ENCODE measurements at places on chromosomes 16 and 17.

DNA sequence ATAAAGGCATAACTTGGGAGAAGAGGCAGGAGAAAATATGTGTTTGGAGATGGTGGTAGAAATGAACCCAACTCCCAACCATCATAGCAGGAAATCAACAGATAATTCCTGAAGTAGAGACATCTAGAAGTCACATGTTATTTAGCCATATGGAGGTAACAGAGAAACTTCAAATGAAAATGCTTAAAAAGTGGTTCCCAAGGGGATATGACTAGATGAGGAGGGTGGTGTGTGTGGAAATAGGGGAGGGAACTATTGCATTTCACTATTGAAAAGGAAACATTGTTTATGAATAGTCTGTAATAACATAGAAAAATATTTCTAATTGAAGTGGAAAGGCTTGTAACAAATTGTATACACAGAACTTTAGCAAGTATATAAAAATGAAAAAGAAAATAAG lies 412.0 kb downstream of the SHISA9 start:
- DNase-seq, result no peak

DNA sequence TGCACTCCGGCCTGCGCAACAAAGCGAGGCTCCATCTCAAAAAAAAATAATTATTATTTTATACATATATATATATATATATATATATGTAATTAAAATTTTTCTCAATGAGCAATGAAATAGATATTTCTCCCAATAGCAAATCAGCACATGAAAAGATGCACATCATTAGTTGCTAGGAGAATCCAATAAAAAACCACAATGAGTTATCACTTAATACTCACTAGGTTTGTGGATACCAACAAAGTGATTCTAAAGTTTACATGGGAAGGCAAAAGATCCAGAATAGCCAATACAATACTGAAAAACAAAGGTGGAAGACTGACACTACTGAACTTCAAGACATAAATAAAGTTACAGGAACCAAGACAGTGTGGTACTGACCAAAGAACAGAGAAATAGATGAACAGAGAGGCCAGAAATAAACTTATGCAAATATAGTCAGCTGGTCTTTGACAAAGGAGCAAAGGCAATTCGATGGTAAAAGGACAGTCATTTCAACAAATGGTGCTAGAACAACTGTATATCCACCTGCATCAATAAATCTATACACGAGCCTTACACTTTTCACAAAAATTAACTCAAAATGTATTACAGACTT lies 13.6 kb downstream of the SMG6 start:
- no peak for DNase-seq

DNA sequence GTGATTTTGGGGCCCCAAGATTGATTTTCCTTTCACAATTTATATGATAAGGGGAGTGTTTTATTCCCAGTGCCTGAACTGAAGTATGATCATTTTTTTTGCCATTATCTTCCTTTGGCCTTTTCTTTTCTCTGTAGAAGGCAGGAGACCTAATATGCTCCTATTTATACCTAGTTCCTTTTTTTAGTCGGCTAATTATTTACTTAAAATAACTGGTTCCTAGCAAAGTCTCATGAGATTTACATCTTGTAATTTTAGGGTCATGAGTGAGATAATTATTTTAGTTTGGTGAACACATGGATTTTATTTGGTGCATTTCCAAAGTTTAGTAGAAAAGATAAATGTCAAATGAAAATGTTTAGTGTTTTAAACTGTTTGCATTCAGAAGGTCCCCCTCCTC lies 24.8 kb downstream of the SEC14L1 start:
- DNase-seq, result no peak

- no peak for DNase-seq
Observed at GRCh38 chr17:34622862-34623623, 43.7 kb downstream of the TMEM132E start.

DNA sequence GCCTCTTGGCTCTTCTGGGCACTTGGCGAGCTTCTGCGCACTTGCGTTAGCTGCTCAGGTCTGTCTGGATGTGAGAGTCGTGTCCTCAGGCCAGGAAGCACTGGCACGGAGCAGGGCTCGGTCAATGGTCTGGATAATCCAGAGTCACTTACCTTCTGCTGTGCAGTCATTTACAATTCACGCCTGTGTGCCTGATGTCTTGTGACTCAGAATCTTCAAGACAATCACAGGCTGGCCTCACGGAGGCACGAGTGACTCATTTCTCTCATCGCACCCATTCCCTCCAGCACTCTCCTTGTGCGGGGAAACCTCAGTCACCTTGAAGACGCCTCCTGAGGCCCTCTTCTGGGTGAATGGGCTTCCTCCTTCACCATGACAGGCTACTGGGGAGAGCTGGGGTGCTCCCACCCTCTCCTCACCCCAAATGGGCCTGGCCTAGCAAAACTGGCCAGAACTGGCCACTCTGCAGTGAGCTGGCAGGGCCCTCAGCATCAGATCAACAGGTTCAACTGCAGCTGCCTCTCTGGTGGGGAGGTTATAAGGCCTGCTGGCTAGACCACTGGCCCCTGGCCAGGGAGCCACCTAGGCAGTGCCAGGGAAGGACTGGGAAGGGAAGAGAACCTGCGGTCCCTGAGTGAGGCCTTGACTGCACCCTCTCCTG lies 1.9 kb upstream of the CAPN15 start:
- DNase-seq, result peak; percentile 85

GRCh38 chr16:79286646-79287423 lies 313.7 kb downstream of the MAF start:
- peak; percentile 45 for DNase-seq

- DNase-seq, result no peak
Observed at GRCh38 chr17:16301963-16302855, 51.1 kb downstream of the CENPV start.

- no peak for DNase-seq
Observed at GRCh38 chr16:86018487-86018886, 119.5 kb downstream of the IRF8 start.

DNA sequence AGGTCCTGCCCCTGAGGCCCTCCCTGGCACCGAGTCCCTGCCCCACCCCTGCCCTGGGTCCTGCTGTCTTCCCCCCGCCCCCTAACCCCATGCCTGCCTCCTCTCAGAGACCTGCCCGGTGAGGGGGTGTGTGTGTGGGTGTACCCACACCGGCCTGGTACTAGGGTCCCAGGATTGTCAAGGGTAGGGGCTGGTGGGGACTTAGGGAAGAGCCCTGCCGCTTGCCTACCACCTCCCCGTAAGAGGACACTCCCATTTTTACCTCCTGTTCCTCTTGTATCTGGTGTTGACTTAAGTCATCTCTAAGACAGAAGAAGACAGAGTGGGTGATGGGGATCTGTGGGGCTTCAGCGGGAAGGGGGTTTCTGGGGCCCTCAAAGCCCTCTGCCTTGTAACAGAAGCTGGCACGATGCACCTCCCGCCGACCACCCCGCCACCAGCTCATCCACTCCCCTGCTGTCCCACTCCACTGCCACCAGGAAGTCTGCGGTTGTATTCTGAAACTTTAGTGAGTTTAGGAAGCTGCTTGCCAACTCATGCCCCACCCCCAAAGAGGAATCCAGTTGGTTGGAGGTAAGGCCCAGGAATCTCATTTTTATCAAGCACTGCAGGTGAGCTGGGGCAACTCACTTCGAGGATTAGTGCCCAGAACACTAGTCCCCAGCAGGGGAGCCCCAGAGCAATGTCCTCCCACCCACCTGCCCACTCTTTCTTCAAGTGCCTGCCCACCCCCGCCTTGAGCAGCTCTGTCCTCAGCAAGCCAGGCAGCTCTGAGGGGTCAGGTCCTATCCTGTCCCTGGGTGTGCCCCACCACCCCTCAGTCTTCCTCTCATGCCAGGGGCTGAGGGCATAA lies 5.6 kb downstream of the SPATA32 start:
- DNase-seq, result peak; percentile 26

- DNase-seq, result no peak
Observed at GRCh38 chr16:82993415-82993814, 366.6 kb downstream of the CDH13 start.

DNA sequence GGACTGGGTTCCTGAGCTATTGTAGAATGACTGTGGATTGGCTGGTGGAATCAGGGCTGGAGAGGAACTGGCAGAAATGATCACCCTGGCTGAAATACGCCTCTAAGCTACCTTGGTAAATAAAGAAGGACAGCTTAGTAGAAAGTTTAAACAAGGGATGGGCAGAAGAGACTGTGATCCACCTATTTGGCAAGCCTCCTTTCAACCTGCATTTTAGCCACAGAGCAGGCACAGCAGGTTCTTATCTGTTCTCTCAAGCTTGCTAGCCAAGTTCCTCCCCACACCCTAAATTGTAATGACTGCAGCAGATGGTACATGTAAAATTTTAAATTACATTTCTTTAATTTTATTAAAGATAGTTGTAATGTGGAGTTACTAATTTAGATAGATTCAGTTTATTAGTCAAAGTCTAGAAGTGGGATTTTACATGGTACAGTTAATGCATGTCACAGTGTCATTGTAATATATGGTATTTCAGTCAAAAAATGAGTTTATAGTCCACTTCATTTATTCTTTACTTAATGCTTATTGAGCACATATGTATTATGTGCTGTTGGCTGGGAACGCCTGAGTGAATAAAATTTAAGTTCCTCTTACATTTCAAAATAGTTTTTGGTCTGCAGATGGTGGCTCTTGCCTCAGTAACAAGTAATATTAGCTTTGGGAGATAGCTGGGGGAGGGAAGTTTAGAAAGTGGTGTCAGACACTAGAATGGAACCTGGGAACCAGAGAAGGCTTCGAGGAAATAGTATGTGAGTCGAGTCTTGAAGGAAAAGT lies 11.2 kb downstream of the EPN2 start:
- DNase-seq, result no peak

DNA sequence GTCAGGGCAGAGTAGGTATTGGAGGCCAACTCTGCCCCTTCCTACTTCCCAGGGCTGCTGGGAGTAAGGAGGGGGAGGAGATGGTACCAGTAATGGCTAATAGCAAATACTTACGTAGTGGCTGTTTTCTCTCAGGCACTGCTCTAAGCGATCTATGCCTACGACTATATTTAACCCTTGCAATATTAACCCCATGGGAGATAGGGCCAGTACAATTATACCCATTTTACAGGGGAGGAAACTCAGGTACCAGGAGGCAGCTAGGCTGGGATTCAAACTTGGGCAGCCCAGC lies 50.6 kb downstream of the RMI2 start:
- DNase-seq, result no peak

DNA sequence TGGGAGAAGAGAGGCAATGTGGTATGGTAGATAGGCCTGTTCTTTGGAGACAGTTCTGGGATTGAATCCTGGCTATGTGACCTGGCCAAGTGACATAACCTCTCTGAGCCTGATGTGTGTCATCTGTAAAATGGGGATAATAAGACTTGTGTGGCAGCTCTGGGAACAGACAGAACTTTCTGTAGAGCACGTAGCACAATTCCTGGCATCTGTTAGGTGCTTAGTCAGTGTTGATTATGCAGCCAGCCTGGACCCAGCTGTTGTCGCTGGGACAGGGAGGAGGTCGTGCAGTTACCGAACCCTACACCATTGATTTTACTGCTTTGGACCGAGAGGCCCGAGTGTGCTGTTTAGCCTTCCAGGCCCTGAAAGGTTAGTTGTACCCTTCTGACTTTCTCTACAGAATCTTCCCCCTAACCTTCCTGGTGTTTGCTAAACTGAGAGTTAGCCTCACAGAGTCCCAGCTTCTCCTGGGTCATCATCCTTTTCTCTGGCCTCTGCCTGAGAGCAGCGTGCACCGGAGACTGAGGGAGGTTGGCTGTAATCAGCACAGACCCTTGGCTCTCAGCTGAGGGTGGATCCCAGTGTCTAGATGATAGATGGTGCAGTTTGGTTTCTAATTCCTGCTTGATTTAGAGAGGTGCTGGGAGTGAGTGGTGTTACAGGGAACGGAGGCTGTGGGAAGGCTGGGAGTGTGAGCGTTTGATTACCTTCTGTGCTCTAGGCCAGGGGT lies 31.9 kb downstream of the MSI2 start:
- DNase-seq, result no peak

DNA sequence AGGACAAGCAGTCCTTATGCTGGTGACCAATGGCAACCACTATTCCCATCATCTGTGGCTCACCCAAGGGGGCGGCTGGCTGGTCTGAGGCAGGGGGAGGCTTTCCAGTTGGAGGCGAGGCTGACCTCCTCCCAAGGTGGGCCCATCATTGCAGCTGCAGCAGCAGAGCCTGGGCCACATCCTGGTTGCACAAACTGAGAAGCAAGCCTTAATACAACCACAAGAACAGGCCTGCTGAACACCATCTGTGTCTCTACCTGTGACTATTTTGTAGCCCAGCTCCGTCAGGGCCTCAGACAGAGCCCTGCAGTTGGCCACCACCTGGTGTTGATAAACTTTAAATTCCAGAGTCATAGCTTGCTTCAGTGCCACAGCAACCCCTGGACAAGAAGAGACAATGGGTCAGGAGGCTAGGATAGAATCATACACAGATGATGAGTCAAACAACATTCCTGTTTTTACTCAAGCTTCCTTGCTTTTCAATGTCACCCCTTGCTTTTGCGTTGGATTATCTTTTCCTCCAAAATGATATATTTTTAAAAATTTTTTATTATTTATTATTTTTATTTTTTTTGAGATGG lies 17.9 kb downstream of the SMCR8 start:
- DNase-seq, result no peak

DNA sequence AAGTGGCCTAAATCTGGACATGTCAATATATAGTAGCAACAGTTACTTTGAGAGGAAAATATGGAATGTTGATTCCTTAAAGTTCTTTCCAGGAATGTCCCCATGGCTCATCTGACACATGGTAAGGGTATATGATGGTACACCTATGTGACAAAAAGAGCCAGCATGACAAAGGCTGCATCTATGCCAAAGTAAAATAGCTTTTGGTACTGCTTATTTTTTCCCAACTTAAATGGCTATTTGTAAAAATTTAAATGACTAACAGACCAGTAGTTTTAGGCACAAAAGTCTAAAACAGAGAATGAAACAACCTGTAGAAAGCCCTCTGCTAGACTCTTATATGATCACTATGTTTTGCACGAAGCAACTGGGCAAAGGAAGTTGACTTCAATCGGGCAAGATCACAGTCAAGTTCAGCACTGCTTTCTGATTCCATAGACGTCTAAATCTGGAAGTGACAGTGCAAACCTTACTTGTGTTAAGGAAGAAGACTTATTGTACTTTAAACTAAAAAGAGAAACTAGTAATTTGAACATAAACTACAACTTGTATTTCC lies 135.1 kb downstream of the SKAP1 start:
- no peak for DNase-seq

DNA sequence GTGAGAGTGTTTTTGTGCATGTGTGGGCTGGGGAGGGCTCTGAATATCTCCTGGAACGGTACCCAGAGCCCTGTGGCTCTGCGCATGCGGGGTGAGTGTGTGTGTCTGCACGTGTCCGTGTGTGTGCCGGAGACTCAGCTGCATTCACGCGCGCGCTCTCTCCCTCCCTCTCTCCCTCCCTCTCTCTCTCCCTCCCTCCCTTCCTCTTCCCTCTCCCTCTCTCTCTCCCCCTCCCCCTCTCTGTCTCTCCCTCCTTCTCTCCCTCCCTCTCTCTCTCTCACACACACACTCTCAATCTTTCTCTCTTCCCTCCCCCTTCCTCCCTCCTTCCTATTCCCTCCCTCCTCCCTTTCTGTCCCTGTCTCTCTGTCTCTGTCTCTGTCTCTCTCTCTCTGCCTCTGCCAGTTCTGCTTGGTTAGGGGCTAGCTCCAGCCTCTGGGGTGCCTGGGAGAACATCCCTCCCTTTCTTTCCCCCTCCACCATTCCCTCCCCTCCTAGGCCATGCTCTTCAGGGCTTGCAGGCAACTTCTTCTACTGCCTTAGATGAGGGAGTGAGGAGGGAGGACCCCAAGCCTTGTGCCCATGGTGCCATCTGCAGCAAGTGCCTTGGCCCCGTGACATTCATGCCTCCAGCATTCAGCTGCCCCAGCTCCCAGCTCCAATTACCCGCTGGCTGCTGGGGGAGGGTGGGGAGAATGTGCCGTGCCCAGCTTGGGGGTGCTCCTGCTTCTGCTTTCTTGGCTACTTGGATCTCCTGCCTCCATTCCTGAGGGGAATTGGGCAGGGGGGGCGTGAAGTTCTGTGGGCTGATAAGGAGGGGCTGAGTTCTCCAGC lies 6.4 kb downstream of the THRA start:
- DNase-seq, result peak; percentile 88
